ENCODE measurements at places on chromosomes 1 and 21.

GRCh38 chr1:195946500-195946899 lies 661.7 kb downstream of the KCNT2 start:
- DNase-seq: no peak

DNA sequence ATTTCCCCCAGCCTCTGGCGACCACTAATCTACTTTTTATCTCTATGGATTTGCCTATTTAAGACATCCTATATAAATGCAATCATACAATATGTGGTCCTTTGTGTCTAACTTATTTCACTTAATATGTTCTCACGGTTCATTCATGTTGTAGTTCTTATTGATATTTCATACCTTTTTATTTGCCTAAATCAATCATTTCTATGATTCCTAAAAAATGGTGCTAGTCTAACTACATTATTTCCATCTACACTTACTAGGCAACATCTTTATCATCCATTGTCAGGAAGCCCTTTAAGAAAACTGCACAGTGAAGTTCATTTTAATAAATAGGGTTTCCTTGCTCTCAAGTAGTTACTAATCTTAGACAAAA lies 380 bp upstream of the FBXO28 start:
- no peak for DNase-seq

- DNase-seq: no peak
These were observed 234.7 kb upstream of the GJB5 start for GRCh38 chr1:34520111-34520510.

- no peak for DNase-seq
These were observed 94.2 kb upstream of the SERBP1 start for GRCh38 chr1:67524143-67525052.

DNA sequence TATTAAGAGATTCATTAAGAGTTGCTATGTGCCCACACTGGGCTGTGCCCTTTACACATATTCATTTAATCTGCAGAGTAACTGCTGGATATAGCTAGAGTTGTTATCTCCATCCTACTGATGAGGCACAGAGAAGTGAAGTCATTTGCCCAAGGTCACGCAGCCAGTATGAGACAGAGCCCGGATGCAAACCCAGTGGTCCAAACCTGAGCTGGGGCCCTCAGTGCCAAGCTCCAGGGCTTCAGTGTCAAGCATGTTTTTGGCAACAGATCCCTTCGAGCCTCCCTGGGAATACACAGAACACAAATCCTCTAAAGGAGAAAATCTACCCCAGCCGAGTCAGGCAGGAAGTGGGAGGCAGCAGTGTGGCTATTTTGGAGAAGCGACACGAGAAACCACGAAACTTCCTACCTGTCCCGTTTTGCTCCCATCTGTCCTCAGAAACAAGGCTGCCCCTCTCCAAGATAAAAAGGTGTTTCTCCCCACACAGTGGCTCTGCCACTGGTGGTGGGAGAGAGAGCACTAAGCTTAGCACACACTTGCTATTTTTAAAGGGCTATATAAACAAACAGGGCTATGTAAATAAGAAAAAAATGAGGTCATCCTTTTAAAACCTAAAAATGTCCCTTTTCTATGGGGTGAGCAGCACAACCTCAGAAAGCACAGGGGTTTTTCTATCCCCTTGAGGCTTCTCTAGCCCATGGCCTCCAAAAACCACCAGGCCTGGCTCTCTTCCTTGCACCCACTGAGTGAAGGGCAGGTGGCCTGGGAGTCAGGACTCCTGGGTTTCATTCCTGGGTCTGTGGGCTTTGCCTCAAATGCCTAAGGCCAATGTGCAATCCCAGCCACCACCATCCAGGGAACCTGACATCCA lies 138.6 kb upstream of the EDN2 start:
- DNase-seq: no peak

GRCh38 chr1:118827636-118828035 lies 160.5 kb downstream of the TBX15 start:
- no peak for DNase-seq

GRCh38 chr1:203871114-203871880 lies 9.9 kb downstream of the SNRPE start:
- DNase-seq: no peak

GRCh38 chr1:26225033-26225831 lies 8.8 kb upstream of the CEP85 start:
- no peak for DNase-seq

DNA sequence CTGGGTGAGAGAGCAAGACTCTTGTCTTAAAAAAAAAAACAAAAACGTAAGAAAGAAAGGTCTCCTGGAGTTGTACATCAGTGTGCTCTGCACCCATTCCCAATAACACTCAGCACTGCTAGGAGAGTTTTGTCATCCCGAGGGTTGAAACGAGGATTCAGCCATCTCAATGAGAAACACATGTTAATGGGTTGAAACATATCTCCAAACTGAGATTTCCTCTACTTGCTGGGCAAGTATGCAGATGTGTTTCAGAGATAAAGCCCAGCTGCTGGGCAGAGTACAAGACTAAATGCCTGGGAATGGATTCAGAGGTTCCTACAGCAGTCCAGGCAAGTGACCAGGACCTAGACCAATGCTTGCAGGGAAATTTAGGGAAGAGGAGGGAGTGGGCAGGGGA lies 2.6 kb upstream of the MFN2 start:
- DNase-seq: no peak

DNA sequence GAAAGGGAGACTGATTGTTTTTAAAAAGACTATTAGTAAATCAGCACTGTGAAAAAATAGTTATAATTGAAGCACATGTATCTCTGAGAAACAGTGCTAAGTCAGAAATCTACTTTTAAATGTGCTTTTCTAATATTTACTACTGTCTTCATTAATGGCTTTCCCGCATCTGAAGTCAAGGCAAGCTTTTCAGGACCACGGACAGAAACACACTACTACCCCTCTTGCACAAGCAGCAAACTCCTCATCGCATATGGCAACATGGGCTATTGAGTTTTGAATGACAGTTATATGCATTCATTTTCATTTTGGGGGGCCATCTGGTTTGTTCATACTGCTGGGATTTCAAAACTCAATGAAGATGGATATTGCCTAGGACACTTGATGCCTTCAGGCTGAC lies 433.4 kb upstream of the CAMK1G start:
- no peak for DNase-seq

- DNase-seq: no peak
These were observed 9.0 kb upstream of the ELOVL1 start for GRCh38 chr1:43376723-43377235.

DNA sequence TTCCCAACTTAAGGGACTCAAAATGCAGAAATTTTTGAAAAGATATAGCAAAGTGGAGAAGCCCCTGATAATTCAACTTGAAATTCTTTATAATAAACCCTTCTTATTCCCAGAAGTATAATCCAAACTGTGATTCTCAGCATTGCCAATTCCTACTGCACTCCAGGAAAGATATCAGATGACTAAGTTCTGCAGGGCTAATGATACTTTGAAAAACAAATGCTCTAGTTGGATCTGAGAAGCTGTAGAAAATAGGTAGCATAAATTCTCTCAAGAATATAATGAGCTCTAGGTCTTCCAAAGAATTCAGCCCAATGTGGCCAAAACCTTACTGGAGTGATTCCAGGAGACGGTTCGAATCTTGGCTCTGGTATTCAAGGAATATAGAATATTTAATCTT lies 294.0 kb upstream of the PTBP2 start:
- DNase-seq: no peak

- no peak for DNase-seq
These were observed 14.9 kb downstream of the TTC34 start for GRCh38 chr1:2786329-2787162.

GRCh38 chr1:15678578-15678977 lies 5.5 kb upstream of the PLEKHM2 start:
- DNase-seq: no peak

GRCh38 chr21:45258466-45258865 lies 29.2 kb downstream of the POFUT2 start:
- DNase-seq: no peak

GRCh38 chr1:196598942-196599748 lies 9.1 kb downstream of the KCNT2 start:
- no peak for DNase-seq

DNA sequence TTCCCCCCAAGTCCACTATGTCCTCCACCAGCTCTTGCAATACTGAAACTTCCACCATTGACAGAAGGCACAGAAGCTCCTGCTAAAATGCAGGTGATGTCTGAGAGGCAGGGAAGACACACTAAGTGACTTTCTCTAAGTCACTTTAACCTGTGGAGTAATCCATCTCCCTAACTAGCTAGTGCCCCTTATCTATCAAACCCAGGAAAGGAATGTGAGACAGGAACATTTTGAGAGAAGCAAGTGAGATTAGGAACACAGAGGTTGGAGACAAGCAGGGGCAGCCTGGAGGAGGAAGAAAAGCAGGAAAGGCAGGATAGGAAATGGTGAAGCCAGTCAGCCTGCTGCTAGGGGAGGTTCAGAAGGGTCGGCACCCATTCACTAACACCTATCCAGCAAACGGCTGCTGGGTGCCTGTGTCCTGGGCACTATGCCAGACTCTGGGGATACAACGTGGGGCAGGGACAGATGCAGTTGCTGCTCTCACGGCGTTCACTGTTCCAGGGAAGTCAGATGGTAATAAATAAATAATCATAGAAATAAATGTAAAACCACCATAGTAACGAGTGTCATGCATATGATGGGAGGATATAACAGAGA lies 7.0 kb downstream of the GPA33 start:
- DNase-seq: no peak

- no peak for DNase-seq
These were observed 12.4 kb upstream of the C2CD2 start for GRCh38 chr21:41966041-41966833.

GRCh38 chr21:31671931-31672330 lies 12.4 kb downstream of the SOD1 start:
- DNase-seq: no peak

GRCh38 chr1:172928412-172928811 lies 122.3 kb downstream of the TNFSF18 start:
- DNase-seq: no peak

DNA sequence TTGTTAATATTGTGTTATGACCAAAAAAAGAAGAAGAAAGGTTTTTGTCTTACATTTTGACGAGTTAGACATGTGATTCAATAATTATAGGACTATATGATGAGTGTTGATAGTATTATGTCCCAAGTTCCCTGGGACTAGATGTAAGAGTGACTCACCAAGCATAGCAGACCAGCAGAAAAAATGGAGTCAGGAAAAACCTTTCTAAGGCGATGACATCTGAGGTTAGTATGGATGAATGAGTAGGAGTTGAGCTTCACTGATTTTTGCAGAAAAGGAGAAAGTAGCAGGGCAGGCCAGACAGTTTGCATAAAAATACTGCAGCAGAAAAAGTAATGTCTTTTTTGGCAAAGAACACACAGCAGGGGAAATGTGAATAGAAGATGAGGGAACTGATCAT lies 1041.3 kb upstream of the ADGRL4 start:
- DNase-seq: no peak

DNA sequence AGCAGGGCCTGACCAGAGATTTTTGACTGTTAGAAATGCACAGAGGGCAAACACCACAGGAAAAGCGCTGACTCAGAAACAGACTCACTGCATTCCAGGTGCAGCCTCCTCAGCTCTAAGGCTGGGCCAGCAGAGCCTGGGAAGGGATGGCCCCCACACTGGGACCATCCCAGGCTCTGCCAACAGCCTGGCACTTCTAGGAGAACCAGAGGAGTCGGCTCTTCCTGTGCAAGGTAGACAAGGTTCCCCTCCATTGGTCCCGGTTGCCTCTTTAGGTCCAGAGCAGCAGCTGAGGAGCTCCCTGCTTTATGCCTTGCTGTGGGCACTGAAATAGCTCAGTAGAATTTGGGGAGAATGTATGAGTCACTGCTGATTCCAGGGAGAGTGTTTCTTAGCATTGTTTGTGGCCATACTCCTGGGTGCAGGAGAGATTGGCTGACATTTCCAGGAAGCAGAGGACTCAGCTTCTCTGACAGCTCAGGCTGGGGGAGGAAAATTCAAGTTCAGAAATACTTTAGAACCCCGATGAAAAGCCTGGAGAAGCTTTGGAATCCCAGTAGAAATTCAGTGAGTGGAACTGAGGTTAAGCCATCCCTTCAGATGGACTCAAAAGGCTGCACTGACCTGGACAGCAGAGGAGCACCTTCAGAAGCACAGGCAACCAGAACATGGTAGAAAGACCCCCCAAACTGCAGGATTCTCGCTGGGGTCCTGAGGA lies 19.7 kb downstream of the PRAMEF1 start:
- DNase-seq: no peak

DNA sequence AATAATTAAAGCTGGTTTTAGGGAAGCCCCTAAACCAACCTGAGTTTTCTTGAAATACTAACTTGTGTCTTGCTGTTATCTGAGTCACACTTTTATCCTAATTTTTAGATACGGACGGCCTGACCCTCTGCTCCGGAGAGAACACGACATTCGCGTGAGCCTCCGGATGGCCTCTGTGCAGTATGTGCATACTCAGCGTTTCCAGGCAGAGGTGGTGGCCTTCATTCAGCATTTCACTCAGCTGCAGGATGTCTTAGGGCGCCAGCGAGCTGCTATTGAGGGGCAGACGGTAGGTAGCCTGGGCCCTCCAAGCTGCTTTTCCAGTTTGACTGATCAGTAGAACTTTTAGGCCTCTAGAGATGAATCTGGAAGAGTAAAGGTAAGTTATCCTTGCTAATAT lies 63.6 kb downstream of the VPS13D start:
- no peak for DNase-seq

GRCh38 chr1:181669246-181669645 lies 185.9 kb downstream of the CACNA1E start:
- DNase-seq: no peak

- no peak for DNase-seq
These were observed 111.8 kb upstream of the PRMT6 start for GRCh38 chr1:106944721-106945120.

- DNase-seq: no peak
These were observed 87.9 kb downstream of the MATN1 start for GRCh38 chr1:30635391-30635975.

- DNase-seq: no peak
These were observed 28.8 kb upstream of the CCSAP start for GRCh38 chr1:229371624-229372023.

DNA sequence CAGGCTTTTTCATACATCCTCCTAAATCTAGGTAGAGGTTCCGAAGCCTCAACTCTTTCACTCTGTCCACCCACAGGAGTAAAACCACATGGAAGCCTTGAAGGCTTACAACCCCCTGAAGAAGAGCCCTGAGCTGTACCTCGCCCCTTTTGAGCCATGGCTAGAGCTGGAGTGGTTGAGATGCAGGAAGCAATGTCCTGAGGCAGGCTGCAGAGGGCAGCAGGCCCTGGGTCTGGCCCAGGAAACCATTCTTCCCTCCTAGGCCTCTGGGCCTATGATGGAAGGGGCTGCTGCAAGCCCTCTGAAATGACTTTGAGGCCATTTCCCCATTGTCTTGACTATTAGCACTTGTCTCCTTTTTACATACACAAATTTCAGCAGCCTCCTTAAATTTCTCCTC lies 1503.0 kb downstream of the KCNT2 start:
- no peak for DNase-seq
